Stimulated activated CD4-positive, alpha-beta T cell treated with anti-CD3 and anti-CD28 coated beads, TNF-alpha, amount 100 ng/mL, for 24 hours (primary cell): ENCODE measurements at places on chromosomes 2 and 18.

- DNase-seq: no peak
Observed at GRCh38 chr2:30628341-30628740, 178.9 kb downstream of the CAPN13 start.

GRCh38 chr2:8567469-8568260, 114.2 kb upstream of the ID2 start:
- no peak for DNase-seq

DNA sequence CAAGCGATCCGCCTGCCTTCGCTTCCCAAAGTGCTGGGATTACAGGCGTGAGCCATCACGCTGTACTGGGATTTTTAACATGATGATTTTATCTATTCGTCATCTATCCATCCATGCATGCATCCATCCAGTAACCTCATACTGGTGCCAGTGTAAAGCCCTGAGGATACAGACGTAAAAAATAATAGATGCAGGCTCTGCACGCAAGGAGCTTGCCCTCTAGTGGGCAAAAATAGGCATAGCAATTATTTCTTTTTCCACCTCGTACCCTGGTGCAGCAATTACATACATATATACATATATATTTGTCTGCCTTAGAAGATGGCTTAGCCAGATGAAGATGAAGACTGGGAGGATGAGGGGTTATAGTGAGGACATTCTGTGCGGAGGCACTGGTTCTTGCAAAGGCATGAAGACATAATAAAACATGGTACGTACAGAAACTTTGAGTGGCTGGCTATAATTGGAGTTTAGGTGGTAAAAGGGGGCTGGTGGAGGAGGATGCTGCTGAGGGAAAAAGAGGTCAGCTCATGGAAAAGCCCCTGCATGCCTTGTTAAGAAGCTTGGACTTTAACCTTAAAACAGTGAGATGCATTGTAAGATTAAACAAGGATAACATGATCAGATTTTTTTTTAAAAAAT, 19.6 kb upstream of the RPIA start:
- DNase-seq: no peak

GRCh38 chr2:134289225-134289624, 35.4 kb downstream of the MGAT5 start:
- DNase-seq: no peak

GRCh38 chr2:148298196-148298595, 277.3 kb downstream of the MBD5 start:
- DNase-seq: no peak

GRCh38 chr2:138298120-138298814, 203.3 kb upstream of the SPOPL start:
- no peak for DNase-seq

- no peak for DNase-seq
Observed at GRCh38 chr2:159446817-159447216, 160.3 kb upstream of the WDSUB1 start.
